Activated CD4-positive, alpha-beta T cell treated with anti-CD3 and anti-CD28 coated beads for 48 hours (primary cell): ENCODE measurements at places on chromosomes 5 and 9.

DNA sequence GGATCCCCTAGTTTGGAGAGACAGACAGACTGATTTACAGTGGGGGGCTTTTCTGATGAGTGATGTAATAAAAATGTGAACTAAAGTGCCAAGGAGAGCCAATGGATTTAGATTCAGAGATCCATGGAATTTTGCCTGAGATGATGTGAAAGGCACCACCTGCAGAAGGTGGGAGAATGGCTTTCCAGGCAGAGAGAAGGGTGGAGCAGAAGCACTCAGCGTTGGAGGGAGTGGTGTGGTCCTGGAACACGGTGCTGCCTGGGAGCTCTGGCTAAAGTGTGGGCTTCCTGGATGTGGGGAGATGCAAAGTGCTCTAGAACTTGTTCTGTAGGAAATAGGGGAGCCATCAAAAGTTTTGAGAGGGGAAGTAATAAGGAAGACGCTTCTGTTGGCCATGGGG lies 57.0 kb downstream of the IQGAP2 start:
- DNase-seq = no peak

- DNase-seq = no peak
These were observed 5.1 kb upstream of the GMCL2 start for GRCh38 chr5:178192244-178192643.

DNA sequence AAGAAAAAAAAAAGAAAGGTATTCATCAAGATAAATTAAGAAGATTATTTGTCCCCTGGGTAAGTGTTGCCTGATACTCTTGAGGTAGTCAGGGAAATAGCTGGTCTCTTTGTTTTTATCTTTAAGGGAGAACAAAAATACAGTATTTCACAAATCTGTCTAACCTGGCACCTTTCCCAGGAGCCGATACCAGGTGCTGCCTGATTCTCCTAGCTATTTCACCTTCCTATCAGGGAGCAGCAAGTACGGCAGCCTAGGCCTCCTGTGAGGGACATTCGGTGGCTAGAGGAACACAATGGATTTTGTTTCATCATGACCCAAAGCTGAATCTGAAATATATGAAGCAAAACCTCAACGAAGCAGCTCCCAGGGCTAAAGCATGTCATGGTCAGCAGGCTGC lies 86.0 kb downstream of the TARS1 start:
- no peak for DNase-seq

DNA sequence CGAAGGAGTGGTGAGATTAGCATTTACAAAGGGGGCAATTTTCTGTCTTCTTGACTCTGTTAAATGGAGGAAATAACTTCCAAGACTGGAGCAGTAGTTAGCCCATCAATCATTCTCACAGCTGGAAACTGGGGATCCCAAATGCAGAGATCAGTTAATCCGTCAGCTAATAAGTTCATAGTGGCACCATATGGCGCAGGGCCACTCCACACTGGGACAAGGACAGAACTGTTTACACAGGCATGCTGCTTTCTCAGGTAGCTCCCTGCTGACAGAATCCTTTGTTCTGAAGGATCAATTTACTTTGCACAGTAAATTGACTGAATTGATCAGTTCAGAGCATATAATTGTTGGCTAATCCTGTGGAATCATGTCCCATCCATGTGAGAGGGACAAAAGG lies 395.7 kb downstream of the TMEM161B start:
- DNase-seq = no peak

DNA sequence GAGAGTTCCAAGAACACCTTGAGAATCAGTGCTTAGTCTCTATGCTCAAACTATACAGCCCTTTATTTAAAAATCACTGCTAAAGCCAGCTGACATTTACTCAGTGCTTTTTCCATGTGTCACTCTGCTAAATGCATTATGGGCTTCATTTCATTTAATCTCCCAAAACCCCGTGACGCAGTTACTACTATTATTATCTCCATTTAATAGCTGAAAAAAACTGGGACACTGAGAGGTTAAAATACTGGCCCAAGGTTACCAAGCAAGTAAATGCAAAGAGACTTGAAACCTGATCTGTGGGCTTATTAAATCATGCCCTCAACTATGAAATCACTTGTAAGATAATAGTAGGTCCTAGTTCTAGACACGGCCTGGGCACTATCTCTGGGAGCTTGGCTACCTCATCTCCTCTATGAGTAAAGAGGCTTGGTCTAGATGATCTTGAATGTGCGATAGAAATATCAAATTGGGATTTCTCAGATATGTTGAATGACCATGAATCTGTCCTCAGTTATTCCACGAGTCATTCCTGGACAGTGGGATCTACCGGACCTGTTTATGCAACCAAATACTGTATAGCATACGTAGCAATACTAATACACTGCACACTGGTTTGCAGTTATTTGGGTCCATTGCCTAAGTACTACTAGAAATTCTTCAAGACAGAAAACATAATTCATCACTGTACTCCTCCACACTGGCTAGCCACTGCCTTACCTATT lies 32.3 kb downstream of the MARCHF11 start:
- no peak for DNase-seq

GRCh38 chr9:97628668-97629067 lies 4.5 kb downstream of the TSTD2 start:
- DNase-seq = no peak

DNA sequence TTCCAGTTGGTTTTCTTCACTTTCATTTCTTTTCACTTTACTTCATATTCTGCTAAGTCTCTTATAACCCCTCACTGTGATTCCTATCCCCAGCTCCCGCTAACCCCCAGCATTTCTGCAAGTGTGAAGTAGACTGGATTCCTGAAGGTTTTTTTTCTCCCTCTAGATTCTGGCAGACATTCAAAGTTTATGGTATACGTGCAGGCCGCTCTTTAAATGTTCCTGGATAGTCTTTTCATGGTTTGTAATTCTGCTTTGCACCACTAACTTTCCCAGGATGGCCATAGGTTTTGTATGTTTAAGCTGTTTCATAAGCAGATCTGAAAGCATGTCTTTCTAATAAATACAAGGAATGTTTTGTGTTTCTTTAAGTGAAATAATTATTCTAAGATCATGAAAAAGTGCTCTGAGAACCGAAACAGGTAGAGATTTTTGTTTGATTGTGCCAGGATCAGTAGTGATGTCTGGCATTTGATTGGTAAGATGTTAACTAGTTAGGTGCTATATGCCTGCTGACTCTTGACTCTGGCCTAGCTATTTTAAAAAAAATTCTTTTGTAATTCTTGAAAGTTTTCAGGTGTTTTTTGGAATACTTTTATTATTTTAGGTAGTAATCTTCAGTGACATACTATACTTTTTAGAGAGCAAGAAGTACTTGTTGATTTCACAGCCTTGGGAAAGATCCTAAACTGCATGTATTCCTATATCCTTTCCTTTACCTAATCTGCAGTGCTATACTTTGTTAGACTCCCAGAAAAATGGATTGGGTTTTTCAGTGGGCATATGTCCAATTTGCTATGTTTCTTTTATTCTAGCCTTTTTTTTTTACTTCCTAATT lies 29.7 kb downstream of the CNOT6 start:
- DNase-seq = no peak

- no peak for DNase-seq
These were observed 49.6 kb upstream of the ADAMTS19 start for GRCh38 chr5:129410488-129410887.
